Mammary epithelial cell (primary cell): ENCODE measurements at places on chromosomes 16 and 17.

GRCh38 chr16:72974142-72974769 is 73.7 kb downstream of the ZFHX3 start:
- DNase-seq, result no peak

GRCh38 chr17:18008496-18009268 is 30.3 kb downstream of the ATPAF2 start:
- DNase-seq, result peak; percentile 80

- no peak for DNase-seq
Observed at GRCh38 chr17:31050948-31051347, 43.8 kb upstream of the NF1 start.

DNA sequence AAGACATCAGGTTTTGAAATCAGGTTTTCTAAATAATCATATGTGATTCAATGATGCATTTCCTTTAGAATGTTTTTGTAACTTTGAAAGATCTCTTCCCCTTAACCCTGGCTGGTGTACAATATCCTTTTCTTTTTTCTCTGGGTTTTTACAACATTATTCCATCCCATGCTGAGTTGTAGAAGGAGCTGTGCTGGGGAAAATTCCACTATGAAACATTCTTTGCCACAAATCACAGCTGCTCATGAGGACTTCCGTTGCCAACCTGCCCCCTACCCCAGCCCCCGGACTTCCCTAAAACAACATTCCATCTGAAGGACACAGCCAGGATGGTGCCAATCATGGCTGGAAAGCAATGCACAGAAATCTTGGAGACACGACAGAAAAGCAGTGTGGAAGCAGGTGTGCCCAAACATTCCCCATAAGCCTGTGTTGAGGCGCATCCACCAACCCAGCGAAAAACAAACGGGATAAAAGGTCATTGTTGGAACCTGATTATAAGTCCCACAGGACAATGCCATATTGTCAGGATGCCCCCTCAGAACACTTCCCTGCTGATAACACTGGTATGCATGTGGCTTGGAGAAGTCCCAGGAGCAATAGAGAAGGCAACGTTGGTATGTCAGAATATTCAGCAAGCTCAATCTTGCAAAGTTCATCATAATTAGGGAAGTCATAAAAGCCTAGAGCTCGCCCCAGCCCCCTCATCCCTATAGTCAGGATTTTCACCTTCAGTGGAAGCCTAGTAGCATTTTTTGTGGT is 475.0 kb downstream of the HS3ST3B1 start:
- peak; percentile 92 for DNase-seq

DNA sequence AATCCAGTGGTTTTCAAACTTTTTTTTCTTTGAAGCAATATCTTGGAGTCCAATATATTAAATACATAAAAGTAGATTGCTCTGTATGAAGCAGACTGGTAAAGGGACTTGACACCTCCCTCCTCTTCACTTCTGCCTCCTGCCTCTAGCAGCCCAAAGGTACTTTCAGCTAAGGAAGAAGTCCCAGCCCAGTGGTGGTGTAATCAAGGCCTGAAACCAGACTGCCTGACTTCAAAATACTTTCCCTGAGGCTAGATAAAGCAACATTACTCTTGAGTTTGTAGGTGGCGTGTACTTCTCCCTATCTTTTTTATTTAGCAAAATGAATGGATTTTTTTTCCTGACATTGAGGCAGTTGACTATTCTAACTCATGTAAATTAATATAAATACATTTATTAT is 122.4 kb upstream of the TMEM97 start:
- DNase-seq, result no peak

DNA sequence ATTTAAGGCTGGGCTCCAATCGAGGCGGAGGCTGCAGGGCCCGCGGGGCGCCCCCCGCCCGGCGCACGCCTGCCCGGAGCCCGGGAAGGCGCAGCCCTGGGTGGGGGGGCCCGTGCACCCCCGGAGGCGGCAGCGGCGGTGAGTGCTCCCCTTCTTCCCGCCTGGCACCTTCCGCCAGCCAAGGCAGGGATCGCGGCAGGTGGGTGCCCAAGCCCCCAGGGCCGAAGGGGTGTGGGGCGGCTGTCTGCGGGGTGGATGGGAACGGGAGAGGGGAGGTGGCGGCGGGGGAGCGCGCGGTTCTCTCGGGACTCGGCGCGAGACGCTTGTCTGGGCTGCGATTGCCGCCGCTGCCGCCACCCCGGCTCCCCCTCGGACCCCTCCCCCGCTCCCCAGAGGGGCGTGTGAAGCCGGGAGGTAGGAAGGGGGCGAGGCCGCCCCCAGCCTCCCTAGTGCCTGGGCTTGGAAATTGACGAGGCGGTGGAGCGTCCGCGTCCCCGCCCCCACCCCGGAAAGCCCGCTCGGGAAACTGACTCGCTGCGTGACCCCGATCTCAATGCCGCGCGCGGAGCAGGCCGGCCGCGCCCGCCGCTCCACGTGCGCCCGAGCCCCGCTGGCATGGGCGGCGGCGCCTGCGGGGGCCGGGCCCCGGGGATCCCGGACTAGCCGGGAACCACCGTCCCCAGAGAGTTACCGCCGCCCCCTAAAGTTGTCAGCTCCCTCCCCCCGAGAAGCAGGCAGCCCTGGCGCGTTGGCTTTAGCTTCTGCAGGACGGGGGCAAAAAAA is 231.5 kb downstream of the MRTFB start:
- DNase-seq, result peak; percentile 22

GRCh38 chr16:55982597-55982996 is 107.4 kb upstream of the CES5A start:
- no peak for DNase-seq

DNA sequence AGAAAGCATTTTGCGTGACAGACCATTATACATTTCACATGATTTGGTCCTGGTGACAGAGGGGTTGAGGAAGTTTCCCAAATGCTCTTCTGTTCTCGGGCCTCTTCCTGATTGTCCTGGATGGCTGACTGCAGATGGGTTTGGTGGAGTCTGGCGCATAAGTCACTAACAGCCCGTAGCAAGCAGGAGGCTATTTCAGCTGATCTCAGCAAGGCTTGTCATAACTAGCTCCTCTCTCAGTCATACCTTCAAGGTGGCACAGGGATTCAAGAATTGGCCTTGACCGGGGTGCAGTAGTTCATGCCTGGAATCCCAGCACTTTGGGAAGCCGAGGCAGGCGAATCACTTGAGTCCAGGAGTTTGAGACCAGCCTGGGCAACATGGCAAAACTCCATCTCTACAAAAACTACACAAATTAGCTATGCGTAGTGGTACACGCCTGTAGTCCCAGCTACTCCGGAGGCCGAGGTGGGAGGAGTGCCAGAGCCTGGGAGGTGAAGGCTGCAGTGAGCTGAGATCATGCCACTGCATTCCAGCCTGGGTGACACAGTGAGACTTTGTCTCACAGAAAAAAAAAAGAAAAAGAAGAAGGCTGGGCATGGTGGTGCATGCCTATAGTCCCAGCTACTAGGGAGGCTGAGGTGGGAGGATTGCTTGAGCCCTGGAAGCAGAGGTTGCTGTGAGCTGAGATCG is 68.9 kb upstream of the HAS3 start:
- DNase-seq, result no peak

GRCh38 chr16:89378947-89379771 is 111.2 kb downstream of the ANKRD11 start:
- DNase-seq, result peak; percentile 66

GRCh38 chr16:50566014-50566962 is 18.1 kb downstream of the NKD1 start:
- DNase-seq, result no peak

GRCh38 chr17:77317091-77317750 is 176.5 kb downstream of the SEC14L1 start:
- DNase-seq, result no peak
